Stromal cell of bone marrow (primary cell): ENCODE measurements at places on chromosomes 4 and X.

DNA sequence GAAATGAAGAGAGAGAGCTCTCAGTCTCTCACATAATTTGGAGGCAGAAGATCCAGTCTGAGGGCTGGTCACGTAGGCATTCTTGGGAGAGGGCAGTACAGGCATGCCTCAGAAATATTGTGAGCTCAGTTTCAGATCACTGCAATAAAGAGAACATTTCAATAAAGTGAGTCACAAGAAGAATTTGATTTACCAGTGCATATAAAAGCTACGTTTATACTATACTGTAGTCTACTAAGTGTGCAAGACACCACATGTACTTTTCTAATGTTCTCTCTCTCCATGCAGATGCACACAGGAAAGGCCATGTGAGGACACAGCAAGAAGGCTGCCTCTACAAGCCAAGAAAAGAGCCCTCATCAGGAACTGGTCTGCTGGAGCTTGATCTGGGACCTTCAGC is 583.5 kb upstream of the FAT1 start:
- no peak for DNase-seq

DNA sequence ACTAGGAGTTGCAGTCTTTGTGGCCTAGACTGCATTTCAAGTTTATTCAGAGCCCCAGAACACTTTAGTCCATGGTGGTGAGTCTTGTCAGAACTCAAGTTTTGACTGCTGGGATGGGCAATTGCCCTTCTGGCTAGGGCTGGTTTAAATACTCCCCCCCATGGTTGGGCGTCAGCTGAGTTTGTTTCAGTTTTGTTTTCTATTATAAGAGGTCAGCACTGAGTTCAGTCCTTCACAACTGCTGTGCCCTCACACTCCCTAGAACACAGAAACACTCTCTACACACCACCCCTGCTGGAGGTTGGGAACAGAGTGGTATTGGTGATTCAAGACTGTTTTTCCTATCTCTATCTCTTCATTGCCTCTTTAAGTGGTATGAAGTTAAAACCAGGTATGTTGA is 217.0 kb downstream of the GUCY2F start:
- no peak for DNase-seq

DNA sequence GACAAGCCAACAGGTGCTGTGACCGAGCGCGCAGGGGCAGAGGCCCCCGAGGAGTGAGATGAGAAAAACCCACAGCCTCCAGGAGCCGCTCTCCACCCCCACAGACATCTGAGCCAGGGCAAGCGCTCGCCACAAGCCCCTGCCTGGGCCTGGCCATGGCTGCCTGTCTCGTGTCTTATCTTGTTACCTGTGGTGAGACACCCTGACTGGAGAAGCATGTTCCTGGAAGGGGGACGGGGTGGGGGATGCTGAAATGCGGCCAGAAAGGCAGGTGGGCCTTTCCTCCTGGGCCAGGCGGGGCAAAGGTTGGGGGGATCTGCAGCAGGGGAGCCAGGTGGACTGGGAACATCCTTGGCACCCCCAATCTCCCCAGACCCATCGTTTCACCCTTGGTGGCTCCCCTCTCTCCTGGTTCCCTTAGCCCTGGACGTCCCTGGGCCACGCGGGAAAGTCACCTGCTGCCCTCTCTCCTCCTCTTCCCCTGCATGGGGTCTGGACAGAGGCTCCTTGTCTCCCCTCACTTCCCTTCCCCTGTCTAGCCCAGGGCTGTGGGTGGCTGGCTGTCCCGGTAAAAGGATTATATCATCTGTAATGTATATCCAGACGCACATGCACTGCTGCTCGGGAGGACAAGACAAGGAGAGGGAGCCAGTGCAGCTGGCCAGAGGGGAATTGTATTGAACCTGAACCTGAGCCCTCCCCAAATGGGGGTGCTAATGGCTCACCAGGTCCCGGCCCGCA is 8.4 kb upstream of the DUSP9 start:
- DNase-seq, result no peak

- DNase-seq, result no peak
Measured at GRCh38 chr4:146844761-146845160, 100.9 kb downstream of the TTC29 start.

DNA sequence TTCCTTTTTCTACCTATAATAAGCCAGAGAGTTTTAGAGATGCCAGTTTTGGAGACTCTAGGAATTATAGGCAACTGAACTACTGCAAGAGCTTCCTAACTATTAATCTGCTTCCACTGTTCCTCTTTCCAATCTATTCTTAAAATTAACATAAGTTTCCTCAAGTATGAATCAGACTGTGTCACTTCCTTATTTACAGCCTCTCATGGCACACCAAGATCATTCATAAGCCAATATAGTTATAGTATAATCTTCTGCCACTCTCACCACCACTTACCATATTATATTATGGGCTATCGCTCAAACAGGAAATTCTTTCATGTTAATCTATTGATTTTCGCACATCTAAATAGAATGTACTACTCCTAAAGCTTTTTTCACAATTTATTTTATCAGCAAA is 383.5 kb downstream of the STPG2 start:
- DNase-seq, result no peak

GRCh38 chrX:150663073-150663472 is 30.1 kb upstream of the MTMR1 start:
- DNase-seq, result no peak
